ENCODE measurements at places on chromosomes 7 and 10. TPM values are rescaled to one million over a fixed set of nuclear protein-coding genes. Genes with fewer than 3 reads are reported as not detected.

GRCh38 chr7:159116581-159117339 lies 27.9 kb downstream of the VIPR2 start:
- no peaks in the 10 kb centered on the region for H3K4me1 ChIP-seq
- no peak overlapping the region for H3K4me3 ChIP-seq
- H3K27me3 ChIP-seq, result peaks cover 15% of the 10 kb centered on the region
- DNase-seq, result no peak

DNA sequence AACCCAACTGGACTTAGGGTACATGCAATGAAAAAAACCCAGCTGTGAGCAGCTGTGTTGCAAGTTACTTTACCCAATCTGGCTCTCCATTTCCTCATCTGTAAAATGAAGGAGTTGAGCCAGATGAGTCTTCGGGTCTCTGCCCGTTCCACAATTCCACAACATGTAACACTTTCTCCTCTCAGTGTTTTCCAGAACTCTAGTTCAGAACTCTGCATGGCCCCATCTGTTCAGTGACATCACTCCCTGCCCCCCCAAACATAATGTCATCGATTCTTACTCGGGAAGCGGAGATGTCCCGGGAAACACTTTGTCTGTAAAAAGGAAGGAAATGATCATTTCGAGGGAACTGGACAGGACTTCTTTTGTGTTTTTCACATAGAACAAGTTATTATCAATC lies 2.5 kb downstream of the SH3PXD2A start:
- no peaks in the 10 kb centered on the region for H3K36me3 ChIP-seq
- DNase-seq, result no peak
- H3K27ac ChIP-seq, result no peak overlapping the region
- no peaks in the 10 kb centered on the region for H3K27me3 ChIP-seq

The TMEM236 gene
- 0.05 TPM for total RNA-seq

The PROSER2 gene
- total RNA-seq, result 4.1 TPM

- no peaks in the 10 kb centered on the region for H3K27me3 ChIP-seq
- H3K4me3 ChIP-seq, result no peak overlapping the region
- H3K36me3 ChIP-seq, result no peaks in the 10 kb centered on the region
- H3K27ac ChIP-seq, result peak overlapping the region; percentile 73
- H3K4me1 ChIP-seq, result peaks cover 35% of the 10 kb centered on the region
- DNase-seq, result no peak
These were observed 9.1 kb downstream of the TRIM56 start for GRCh38 chr7:101094376-101094775.

Data from Panc1 (cell line).